ENCODE measurements at places on chromosomes 1 and 21.

- no peak overlapping the region for H3K4me3 ChIP-seq
- DNase-seq = no peak
- H3K27me3 ChIP-seq = peaks cover 5% of the 10 kb centered on the region
These were observed 47.2 kb upstream of the ST6GALNAC3 start for GRCh38 chr1:76027341-76027740.

DNA sequence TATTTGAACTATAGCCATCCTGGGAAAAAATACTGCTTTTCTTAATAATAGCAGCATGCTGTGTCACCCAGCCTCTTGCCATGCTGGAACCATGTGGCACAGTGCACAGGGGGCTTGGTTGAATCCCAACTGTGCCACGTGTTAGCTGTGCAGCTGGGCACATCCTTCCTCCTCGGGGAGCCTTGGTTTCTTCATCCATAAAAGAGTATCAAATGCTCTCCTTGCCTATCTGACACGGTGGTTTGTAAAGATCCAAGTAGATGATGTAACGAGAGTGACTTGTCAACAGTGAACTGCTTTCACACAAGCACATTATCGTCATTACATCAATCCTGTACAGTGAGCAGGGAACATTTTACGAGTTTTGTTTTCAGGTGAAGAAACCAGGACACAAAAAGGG, 24.4 kb downstream of the VASH2 start:
- no peak overlapping the region for H3K27ac ChIP-seq
- H3K4me3 ChIP-seq = no peak overlapping the region
- H3K4me1 ChIP-seq = no peaks in the 10 kb centered on the region
- no peak for DNase-seq

GRCh38 chr21:41067709-41068108, 100.3 kb upstream of the BACE2 start:
- H3K27ac ChIP-seq = no peak overlapping the region
- H3K36me3 ChIP-seq = no peaks in the 10 kb centered on the region
- no peaks in the 10 kb centered on the region for H3K27me3 ChIP-seq
- H3K4me3 ChIP-seq = no peak overlapping the region
- no peak for DNase-seq

DNA sequence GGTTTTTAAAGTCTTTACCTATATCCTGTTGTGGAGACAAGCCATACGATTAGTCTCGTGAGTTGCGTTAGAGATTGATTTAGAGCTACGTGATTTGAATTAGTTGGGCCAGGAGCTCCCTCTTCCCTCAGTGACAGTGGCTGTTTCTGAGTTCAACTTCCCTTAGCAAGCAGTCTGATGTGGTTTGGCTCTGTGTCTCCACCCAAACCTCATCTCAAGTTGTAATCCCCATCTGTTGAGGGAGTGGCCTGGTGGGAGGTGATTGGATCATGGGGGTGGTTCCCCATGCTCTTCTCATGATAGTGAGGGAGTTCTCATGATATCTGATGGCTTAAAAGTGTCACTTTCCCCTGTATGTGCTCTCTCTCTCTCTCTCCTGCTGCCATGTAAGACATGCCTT, 192.9 kb upstream of the PTGFR start:
- H3K4me3 ChIP-seq = no peak overlapping the region
- no peak overlapping the region for H3K27ac ChIP-seq
- no peaks in the 10 kb centered on the region for H3K27me3 ChIP-seq
- H3K36me3 ChIP-seq = no peaks in the 10 kb centered on the region
- DNase-seq = no peak

GRCh38 chr1:156203331-156203730, 9.4 kb downstream of the SLC25A44 start:
- H3K4me1 ChIP-seq = no peaks in the 10 kb centered on the region
- no peaks in the 10 kb centered on the region for H3K27me3 ChIP-seq
- no peak overlapping the region for H3K4me3 ChIP-seq
- peaks cover 8% of the 10 kb centered on the region for H3K36me3 ChIP-seq
- H3K27ac ChIP-seq = no peak overlapping the region
- no peak for DNase-seq

DNA sequence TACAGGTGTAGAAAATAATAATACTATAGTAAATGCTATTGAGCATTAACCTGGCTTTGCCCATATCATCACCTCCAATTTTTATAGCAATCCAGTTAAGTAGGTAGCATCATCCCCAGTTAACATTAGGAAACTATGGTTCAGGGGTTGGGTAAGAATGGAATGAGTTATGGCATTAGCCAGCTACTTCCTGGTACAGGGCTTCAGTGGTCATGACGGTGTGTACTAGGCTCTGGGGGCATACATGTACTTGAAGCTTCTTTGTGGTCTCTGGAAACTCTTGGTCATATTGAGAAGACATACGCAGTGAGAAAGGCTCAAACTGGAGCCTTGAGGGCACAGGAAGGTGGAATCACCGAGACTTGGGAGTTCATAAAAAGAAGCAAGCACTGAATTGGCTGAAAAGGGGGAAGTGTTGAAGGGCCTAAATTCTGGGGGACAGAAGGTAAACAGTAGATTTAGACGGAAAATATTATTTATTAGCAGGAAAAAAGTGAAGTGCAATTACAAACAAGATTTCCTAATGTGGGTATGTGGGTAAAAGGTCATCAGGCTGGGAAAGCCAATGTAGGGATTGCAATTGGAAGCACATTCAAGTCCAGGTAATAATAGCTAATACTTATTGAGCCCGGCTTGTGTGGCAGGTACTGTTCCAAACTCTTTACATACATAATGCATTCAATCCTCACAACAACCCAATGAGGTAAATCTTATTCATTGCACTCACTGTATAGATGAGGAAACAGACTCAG, 114.2 kb upstream of the ATP1A1 start:
- H3K27me3 ChIP-seq = no peaks in the 10 kb centered on the region
- peaks cover 16% of the 10 kb centered on the region for H3K4me1 ChIP-seq
- H3K36me3 ChIP-seq = no peaks in the 10 kb centered on the region
- DNase-seq = no peak
- no peak overlapping the region for H3K27ac ChIP-seq

DNA sequence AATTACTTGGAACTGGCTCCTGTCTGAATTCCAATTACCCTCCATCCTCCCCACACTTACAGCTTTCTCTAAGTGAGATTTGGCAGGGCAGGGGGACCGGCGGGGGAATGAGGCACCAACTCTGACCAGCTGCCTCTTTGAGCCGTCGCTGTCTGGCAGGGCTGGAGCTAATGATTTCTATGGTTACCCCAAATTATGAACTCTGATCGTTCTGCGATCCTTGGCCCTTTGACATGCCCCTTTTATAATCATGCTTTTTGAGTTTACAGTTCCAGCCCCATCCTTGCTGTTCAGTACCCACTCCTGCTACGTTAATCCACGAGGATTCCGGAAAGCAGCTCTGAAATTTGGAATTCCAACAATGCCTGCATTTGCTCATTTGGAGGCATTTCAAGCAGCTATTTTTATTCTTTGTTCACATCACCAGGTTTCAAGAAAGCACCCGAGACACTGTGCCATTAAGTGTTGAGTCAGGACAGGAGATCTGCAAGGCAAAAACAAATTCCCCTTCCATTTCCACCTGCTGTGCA, 54.6 kb upstream of the LBR start:
- H3K4me1 ChIP-seq = no peaks in the 10 kb centered on the region
- no peak overlapping the region for H3K27ac ChIP-seq
- no peak overlapping the region for H3K4me3 ChIP-seq
- no peak for DNase-seq

- peaks cover 70% of the 10 kb centered on the region for H3K36me3 ChIP-seq
- no peak overlapping the region for H3K27ac ChIP-seq
- DNase-seq = no peak
- no peaks in the 10 kb centered on the region for H3K4me1 ChIP-seq
These were observed 10.6 kb downstream of the URB1 start for GRCh38 chr21:32382108-32382644.

DNA sequence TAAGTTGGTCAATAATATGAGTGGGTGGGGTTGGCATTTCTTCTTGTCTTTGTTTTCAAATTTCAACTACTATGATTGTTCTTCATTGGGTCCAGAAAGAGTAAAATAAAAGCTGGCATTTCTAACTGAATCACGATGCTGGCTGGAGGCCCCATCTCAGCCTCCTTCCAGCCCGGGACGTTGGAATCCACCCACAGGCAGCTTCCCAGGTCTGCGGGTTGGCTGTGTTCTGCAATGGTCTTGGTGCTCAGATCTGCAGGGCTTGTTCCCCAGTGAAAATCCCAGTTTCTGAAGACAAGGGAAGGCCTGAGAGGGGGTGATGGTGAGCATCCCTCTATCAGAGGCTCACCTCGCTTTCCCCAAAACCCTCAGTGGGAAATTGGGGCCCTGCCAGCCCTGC, 54.7 kb upstream of the ARHGEF16 start:
- DNase-seq = no peak
- H3K27me3 ChIP-seq = peaks cover 51% of the 10 kb centered on the region
- no peak overlapping the region for H3K27ac ChIP-seq

GRCh38 chr1:167297222-167298214, 76.8 kb downstream of the POU2F1 start:
- no peak overlapping the region for H3K27ac ChIP-seq
- H3K36me3 ChIP-seq = no peaks in the 10 kb centered on the region
- no peak overlapping the region for H3K4me3 ChIP-seq
- DNase-seq = no peak

- peak; percentile 36 for DNase-seq
- peaks cover 67% of the 10 kb centered on the region for H3K27me3 ChIP-seq
- no peaks in the 10 kb centered on the region for H3K4me1 ChIP-seq
- H3K4me3 ChIP-seq = no peak overlapping the region
- H3K36me3 ChIP-seq = no peaks in the 10 kb centered on the region
- no peak overlapping the region for H3K27ac ChIP-seq
These were observed 8.0 kb upstream of the PLCH2 start for GRCh38 chr1:2468041-2468472.

- H3K36me3 ChIP-seq = no peaks in the 10 kb centered on the region
- H3K4me1 ChIP-seq = no peaks in the 10 kb centered on the region
- no peaks in the 10 kb centered on the region for H3K27me3 ChIP-seq
These were observed 604.7 kb upstream of the PLXNA2 start for GRCh38 chr1:208848854-208849253.

GRCh38 chr21:15631342-15631741, 98.4 kb upstream of the USP25 start:
- H3K27ac ChIP-seq = no peak overlapping the region
- DNase-seq = no peak
- H3K27me3 ChIP-seq = no peaks in the 10 kb centered on the region
- no peaks in the 10 kb centered on the region for H3K36me3 ChIP-seq

- no peaks in the 10 kb centered on the region for H3K27me3 ChIP-seq
- DNase-seq = no peak
- no peaks in the 10 kb centered on the region for H3K36me3 ChIP-seq
- no peak overlapping the region for H3K27ac ChIP-seq
These were observed 40.2 kb downstream of the CASQ2 start for GRCh38 chr1:115728341-115728740.

GRCh38 chr1:11204396-11205190, 15.4 kb downstream of the ANGPTL7 start:
- no peak overlapping the region for H3K4me3 ChIP-seq
- DNase-seq = no peak
- H3K36me3 ChIP-seq = peaks cover 33% of the 10 kb centered on the region

DNA sequence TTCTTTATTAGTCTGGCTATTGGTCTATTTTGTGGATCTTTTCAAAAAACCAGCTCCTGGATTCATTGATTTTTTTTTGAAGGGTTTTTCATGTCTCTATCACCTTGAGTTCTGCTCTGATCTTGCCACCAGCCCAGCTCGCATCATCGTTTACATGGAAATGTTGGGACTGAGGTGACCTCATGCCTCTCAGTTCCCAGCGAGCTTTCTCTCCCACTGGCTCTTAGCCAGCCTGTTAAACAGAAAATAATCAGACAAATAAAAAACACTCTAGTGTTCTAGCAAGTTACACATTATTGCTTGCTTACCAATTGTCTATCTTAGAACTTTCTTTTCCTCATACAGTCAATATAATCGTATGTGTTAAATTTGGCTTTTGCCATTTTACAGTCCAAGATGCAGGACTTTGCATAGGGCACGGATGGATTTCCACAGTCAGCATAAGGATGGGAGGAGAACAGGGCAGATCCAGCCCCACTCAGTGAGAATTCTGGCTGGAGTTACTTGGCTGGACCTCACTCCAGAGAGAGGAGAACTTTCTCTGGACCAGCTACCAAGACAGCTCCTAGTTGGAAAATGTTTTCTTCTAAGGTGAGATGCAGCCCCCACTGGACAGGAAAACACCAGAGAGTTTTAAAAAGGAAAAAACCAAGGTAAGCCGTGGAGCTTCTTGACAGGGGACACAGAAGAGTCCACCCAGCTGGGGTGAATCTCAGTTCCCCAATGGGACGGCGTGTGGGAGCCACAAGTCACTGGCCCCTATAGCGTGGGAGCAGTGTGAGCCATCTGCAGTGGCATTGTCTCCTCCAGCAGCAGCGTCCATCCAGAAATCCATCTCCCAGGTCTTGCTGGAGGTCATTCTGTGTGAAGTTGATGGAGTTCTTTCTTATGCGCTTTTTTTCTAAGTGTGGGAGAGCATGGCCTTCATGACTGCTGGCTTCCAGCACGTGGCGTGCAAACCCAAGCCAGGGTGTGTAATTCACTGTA, 17.6 kb downstream of the PGBD2 start:
- H3K27me3 ChIP-seq = no peaks in the 10 kb centered on the region
- H3K4me3 ChIP-seq = no peak overlapping the region
- no peak overlapping the region for H3K27ac ChIP-seq
- no peak for DNase-seq
- H3K4me1 ChIP-seq = no peaks in the 10 kb centered on the region
- H3K36me3 ChIP-seq = peaks cover 2% of the 10 kb centered on the region

Measured in A673 (cell line).